ENCODE measurements at places on chromosomes 6 and 20. TPM values are rescaled to one million over a fixed set of nuclear protein-coding genes. Genes with fewer than 3 reads are reported as not detected.

GRCh38 chr20:7022597-7022996 lies 255.1 kb downstream of the BMP2 start:
- DNase-seq, result no peak

DNA sequence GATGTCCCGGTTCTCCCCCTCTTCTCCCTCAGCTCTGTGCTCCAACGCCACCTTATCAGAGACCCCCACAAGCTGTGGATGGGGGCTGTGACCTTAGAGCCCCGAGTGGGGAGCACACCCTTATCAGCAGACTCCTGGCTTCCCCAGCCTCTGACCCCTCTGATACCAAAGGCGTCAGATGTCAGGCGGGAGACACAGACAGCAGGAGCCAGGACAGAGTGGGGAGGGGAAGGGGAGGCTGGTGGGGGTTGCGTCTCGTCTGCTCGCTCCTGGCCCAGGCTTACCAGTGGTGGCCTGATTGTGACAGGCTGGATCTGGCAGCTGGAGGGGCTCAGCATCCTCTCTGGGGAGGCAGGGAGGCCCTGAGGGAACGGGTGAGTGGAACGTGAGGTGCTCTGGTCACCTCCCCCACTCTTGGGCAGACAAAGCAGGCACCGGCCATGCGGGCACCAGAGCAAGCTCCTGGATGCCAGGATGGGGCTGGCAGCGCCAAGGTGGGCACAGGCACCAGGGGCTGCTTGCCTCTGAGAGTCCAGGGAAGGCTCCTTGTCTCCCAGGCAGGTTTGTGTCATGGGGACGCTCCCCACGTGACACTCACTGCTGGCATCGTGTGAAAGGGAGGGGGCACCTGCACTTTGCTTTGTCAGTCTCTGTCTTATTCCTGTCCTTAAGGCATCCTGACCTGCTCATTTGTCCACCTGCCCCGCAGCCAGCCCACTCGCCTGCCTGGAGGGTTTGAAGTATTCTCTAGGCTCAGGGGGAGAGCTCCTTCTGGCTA lies 27.8 kb upstream of the GATA5 start:
- no peak for DNase-seq

DNA sequence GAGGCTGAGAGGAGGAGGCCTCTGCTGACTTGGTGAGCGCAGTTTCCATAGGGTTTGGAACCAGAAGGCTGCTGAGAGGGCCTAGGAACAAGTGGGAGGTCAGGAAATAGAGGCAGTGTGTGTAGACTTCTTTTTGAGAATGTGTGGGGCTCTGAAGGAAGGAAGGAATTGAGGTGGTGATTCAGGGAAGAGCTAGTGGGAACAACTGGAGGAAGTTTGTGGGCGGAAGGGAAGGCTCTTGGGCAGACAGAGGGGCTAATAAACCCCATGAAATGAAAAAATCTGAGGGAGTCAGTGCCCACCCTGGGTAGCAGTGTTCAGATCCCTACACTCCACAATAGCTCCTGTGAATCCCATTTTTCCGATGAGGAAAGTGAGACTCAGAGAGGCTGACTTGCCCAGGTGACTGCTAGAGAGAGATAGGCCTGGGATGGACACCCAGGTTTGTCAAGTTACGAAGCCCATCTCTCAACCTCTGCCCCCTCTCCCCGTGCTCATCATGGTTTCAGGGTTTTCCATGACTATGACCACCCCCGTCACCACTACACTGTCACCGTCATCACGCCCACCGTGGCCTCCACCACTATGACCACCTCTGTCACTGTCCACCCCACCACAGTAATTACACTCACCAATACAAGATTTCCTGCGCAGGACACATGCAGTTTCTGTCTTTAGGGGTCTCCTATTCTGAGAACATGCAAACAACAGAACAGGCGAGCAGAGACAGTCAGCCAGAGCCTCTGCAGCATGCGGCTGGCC lies 106.4 kb downstream of the MRPL14 start:
- no peak for DNase-seq

DNA sequence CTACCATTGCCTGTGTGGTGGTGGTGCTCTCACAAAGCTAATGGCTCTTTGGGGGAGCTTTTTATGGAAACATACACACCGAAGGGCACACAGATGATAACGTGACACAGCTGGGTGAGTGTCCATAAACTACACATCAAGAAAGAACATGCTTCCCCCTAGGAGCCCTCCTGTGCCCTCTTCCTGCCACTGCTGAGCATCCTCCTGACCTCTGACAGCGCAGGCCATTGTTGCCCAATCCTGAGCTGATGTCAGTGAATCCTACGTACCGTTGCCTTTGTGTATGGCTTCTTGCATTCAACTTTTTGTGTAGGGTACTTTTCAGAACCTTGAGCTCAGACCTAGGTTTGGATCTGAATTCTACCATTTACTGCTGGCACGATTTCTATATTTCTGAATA lies 65.8 kb upstream of the SLC22A1 start:
- no peak for DNase-seq

DNA sequence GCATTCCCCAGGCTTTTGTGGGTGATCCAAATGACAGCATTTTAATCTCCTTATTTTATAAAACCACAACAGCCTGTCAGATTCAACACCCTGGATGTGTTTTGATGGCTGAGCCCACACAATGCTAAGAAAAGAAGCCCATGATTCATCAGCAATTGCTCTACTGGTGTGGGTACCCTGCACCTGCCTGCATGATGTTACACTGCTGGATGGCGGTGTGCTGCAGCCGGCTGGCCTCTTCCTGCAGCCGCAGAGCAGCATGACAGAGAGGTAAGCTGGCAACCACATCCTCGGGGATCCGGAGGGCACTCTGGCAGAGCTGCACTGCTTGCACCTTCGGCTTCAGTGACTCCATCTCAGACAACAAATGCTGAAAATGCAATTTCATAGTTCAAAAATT lies 327.5 kb downstream of the SYNE1 start:
- no peak for DNase-seq

- DNase-seq, result no peak
Measured at GRCh38 chr6:68741501-68742386, 106.7 kb downstream of the ADGRB3 start.

The EYS gene
- polyA plus RNA-seq, result 0.96 TPM

DNA sequence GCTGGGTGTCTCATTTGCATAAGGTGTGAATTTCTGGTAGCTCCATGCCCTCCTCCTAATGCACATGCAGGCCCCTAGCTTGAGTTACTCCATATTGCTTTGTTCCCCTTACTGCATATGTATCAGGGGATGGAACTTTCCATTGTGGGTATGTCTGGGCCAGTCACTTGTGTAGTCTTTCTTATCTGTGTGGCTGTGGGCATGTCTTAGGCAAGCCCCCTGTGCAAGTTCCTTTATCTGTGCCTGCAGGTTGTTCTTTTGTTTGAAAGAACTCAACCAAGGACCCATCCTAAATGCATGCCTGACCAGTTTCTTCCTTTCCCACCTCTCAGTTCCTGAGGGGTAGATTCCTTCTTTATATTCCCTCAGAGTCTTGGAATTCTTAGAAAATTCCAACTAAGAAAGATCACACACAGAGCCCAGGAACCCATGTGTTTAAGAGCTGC lies 23.6 kb downstream of the MBOAT1 start:
- no peak for DNase-seq

GRCh38 chr6:46925563-46926253 lies 4.0 kb upstream of the ADGRF5 start:
- DNase-seq, result no peak

The C6orf15 gene
- not detected for polyA plus RNA-seq

The ZNF334 gene
- polyA plus RNA-seq, result 56.4 TPM

DNA sequence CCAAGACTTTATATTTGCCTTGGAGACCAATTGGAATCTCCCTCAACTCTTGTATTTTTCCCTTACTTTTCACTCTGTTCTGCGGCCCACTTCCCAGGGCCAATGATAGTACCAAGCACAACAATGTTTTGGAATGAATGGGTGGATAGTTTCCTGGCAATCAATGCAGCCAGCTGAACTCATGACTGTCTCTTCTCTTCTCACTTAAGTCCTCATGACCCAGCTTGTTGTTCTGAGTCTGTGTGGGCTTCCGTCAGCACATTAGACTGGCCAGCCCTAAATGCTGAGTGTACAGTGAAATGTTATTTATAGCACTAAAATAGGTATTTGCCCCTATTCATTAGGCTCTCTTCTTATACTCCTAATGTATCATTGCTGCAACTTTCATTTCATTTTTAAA lies 5.6 kb upstream of the MBOAT1 start:
- no peak for DNase-seq

- no peak for DNase-seq
Measured at GRCh38 chr20:38326309-38326708, 20.0 kb upstream of the LBP start.

DNA sequence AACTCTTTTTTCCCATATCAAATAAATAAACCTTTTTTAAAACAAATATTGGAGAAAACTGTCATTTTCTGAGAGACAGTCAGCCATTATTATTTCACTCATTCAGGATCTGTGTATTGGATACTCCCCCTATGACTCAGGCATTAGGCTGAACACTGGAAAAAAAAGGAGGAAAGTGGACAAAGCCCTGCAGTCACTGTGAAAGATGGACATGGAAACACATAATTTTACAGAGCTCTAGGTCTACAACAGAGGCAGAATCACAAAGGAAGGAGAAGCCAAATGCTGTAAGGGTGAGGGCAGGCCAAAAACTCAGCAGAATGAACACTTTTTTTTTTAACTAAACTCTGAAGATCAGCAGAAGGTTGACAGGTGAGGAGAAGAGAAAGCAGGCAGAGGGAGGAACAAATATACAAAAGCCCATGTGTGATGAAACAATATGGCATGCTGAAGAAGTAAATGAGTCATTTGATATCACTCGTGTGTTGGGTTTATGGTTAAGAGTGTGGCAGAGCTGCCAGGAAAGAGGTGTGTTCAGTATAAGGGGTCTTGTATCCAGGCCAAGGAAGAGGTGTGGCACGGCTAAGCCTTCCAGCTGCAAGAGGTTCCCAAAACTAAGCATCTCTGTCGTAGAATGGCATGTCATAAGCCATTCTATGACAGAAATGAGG lies 39.1 kb downstream of the EPB41L2 start:
- no peak for DNase-seq

DNA sequence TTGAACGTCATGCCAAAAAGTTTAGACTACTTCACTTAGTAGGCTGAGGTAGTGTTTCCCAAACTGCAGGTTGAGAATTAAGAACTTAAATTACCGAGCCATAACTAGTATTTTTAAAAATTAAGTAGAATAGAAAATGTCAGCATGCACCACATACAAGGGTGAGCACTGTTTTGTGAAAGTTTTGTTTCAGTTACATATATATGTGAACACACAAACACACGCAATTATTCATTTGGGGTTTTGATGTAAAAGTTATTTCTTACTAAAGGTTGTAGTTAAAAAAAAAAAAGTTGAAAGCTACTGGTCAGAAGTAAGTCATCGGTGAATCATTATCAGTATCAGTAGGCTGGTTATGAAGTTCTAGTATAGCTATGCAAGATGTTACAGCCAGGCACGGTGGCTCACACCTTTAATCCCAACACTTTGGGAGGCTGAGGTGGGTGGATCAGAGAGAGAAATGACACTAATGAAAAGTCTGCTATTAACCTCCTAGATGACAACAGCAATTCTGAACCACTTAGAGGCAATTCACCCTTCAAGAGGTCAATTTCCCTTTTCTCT lies 24.1 kb downstream of the FASTKD5 start:
- DNase-seq, result no peak

DNA sequence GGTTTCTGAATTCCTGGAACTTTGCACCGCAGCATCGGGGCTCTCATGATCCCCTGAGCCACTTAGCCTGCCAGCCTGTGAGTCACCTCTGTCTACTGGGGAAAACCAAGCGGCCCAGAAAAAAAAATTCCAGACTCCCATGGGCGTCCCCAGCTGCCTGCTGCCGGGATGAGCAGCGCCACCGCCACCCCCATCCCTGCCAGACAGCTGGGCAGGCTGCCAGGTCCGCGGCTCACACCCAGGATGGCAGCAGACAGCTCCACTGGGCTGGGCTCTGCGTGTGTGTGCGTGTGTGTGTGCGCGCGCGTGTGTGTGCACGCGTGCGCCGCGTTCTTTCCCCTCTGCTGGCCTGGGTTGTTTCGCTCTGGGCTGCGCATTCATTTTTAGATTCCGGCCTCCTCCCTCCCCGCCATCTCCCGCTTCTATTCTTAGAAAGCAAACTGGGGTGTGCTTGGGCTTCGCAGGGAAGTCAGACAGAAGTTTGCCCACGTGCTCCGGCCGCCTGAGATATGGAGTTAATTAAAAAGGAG lies 38.9 kb upstream of the PMEPA1 start:
- DNase-seq, result peak; percentile 52

GRCh38 chr6:168201383-168201782 lies 118.2 kb downstream of the DACT2 start:
- DNase-seq, result no peak

The SDC4 gene
- polyA plus RNA-seq, result 156 TPM

GRCh38 chr6:24576447-24576846 lies 69.5 kb downstream of the KIAA0319 start:
- DNase-seq, result no peak

The SIM1 gene
- 29.8 TPM for polyA plus RNA-seq

DNA sequence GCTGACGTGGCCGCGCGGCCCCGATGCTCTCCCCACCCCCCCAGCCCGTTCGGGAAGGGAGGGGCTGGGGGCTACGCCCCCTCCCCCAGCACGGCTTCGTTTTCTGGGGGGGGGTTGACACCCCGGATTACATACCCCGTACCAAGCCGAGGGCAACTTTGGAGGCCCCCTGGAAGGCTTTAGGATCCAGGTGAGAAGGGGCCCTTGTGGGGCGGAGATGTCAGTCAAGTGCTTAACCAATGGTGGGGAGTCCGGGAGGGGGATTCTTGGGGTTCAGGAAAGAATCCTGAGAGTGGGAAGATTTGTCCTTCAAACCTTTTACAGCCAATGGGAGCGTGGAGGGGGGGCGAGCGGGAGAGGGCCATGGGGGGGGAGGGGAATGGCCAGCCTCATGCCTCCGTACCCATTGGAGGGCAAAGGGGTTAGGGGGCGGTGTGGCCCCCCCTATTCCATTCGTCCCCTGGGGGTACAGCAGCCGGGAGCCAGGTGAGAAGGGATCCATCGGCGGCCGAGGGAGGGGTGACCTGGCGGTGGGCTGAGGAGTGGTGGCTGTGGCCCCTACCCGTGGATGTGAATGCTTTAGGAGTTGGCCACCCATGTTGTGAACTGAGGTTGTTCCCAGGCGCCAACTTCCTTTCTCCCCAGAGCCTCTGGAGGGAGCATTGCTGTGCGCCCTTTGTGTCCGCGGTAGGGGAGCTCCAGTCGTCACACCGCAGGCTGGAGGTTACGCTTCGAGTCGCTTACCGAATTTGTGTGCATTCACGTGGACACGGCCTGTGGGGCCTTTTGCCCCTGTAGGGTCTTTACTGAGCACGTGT lies 682 bp downstream of the BRD2 start:
- peak; percentile 83 for DNase-seq

- DNase-seq, result no peak
Measured at GRCh38 chr6:168194732-168195567, 115.9 kb upstream of the FRMD1 start.
